ENCODE measurements at places on chromosomes 5 and 9.
A peak's percentile ranks its signal among the peaks of the same experiment; 100 is the strongest.

DNA sequence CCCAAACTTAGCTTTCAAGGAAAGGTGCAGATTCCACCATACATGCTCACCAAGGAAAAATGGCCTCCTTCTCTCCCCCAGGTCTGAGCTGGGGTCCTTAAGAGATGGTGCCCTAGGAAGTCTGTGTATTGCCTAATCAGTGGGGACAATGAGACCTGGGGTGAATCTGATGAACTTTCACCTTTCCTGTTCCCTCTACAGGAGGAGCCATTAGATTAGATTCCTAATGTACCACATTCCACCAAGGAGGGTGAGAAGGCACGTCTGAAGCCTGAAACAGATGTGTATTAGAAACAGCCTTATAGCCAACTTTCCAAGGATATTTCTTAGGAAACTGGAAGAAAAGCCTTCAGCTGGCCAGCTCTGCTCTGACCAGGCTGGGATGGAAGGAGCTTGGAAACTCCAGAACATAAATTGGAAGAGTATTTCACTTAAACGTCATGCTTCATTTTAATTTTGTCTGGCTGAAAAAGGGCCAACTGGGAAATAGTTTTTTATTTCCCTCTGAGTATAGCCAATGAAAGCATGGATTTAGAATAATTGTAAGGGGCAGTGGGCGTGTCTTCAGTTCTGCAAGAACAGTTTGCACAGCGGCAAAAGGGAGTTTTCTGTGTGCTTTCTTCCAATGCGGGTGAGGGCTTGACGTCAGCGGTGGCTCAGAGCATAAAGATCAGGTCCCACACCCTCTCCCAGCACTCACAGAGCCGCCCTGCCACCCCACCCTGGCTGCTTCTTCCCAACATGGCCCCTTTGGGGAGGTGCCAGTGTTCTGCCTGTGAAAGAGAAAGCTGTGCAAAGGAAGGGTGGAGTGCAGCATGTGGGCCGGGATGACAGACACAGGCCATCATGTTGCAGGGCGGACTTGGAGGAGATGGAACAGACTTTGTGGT, 210.9 kb downstream of the ESM1 start:
- DNase-seq, result no peak

DNA sequence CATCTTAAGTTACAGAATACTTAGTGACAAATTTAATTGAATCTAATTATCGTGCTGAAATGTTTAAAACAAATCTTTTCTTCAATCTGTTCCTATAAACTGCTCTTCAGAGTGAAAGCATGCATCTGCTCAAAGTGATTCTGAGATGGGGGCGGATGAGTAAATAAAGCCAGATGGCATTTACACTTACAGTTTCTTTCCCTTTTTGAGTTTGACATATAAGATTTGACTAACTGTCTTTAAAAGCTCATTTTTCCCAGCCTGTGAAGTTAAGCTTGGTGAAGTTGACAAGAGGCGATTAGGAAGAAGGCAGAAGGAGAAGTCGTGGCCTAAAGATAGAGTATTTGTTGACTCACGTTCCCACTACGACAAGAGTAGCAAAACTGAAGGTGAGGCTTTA, 137.4 kb downstream of the LPAR1 start:
- no peak for DNase-seq

GRCh38 chr5:167478188-167478587, 813.3 kb upstream of the WWC1 start:
- DNase-seq, result no peak

DNA sequence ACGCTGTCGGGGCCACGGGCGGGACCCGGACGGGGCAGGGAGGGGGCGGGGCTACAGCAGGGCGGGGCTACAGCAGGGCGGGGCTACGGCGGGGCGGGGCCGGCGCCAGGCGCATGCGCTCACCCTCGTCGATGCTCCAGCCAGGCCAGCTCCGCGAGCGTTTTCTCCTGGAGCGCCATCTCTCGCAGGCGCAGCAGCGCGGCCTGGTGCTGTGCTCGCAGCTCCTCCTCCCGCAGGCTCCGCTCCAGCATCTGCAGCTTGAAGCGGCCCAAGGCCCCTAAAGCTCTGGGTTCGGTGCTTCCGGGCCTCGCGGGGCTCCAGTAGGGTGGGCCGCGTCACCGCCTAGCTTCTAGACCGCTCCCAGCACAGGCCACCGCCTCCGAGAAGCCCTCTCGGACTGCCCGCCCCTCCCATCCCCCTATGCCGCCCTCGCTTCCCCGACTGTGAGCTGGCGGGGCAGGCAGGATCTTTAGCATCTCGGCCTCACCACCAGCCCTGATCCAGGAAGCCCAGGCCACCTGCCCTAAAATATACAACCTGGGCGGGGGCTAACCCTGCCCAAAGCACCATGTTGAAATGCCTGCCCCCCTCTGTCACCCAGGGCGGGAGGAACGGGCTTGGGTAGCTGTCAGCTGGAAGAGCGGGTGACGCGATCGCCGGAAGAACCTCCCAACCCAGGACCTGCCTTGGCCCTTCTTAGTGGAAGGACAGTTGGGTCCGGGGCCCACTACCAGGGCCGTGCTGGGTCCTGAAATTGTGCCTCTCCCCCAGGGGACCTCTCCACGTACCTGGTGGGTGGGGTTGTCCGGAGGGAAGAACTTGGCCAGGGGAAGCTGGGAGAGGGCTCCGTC, 21.9 kb upstream of the QSOX2 start:
- peak; percentile 76 for DNase-seq

DNA sequence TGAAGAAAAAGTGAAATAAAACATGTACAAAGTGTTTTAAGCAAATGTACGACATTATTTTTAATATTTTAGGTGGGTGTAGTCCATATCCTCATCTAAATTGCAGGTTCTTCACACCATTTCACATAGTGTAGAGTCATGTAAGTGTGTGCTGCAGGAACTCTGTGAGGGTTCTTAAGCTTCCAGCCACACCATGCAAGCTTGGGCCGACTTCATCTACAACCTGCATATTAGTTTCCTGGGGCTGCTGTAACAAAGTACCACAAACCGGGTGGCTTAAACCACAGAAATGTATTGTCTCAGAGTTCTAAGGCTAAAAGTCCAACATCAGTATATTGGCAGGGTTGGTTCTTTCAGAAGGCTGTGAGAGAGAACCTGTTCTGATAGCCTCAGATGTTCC, 10.2 kb downstream of the PAM start:
- no peak for DNase-seq

GRCh38 chr9:86783884-86784283, 163.4 kb downstream of the GAS1 start:
- DNase-seq, result no peak

DNA sequence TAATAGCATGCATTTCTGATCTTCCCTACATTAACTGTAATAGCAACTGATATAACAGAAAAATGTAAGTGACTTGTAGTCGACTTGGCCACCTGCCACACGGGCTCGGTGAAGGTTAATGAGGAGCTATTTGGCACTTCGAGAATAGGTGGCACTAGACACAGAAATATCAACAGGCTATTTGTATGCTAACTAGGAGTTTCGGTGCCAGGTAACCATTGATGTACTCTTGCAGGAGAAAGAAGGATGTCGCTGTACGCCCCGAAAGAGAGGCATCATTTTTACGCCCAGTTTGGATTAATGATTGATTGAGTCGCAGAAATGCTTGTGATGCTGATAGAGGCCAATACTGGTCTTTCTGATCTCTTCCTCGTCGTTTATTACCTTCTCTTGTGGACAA, 516 bp upstream of the DMRT2 start:
- no peak for DNase-seq

DNA sequence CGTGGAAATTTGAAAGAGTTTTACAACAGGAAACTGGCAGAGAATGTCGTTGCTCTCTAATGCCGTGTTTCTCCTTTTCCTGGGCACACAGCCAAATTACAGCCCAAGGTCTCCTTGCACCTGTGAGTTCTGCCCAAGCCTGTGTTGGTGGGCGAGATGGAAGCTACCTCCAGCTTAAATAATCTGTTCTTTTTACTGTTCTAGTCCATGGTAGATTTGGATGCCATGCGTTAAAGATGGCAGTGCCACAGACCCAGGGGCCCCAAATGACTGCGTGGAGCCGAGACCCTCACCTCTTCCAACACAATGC, 92.6 kb upstream of the IRX4 start:
- DNase-seq, result no peak

- no peak for DNase-seq
Measured at GRCh38 chr5:1264211-1264610, 30.7 kb downstream of the TERT start.

DNA sequence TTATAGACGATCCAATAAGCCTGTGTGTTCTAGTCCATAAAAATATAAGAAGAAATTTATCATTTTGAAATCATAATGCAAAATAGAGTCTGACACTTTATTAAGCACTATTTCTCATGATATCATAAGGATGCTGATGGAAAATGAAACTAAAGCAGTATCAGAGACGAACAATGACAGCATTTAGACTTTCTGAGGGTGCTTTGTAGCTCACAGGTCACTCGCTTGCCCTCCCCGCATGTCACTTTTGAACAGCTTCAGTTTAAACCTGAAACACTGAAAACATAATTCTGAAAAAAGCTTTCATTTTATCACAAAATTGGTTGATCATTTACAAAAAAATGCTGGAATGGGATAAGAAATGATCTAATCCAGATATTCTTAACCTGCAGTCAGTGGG, 247.1 kb downstream of the EBF1 start:
- no peak for DNase-seq

DNA sequence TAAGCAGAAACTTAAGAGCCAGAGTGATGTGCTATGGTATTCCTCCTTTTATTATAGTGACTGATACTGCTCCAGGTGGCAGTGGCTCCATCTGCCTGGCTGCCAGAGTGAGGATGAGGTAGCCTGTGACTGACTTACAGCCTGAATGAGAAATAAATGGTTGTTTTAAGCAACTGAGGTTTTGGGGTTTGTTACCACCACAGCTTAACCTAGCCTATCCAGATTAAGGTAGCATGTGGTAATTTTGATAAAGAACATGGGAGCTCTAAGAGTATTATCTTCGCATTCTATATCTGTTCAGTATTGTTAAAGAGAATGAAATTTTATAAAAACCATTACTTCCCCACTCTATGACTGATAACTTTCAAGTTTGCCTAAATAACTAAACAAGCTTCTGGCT, 39.0 kb downstream of the GOLPH3 start:
- DNase-seq, result no peak

DNA sequence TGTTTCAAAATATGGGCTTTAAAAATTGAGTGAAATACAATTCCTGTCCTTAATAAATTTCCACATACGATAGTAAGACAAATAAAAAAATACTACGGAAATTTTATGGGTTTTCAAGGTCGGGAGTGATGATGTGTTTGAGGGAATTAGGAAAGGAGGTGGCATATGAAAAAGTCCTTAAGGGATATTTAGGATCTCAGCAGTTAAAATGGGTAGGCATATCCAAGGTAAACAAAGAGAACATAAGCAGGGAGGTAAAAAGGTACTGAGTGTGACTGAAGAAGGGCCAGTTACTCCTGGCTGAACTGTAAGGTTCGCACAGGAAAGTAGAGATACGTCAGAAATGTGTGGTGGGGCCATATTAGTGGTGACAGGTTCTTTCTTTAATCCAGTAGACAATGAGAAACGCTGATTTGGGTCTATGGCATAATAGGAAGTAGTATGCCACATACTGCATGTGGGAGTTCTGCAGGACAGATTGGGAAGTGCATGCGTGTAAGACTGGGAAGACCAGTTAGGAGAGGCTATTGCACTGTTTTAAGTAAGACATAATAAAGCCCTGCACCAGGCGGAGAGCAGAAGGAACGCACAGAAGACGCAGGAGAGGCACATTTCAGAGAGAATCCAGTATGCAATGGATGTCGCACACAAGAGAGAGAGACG, 937 bp upstream of the HMGCR start:
- peak; percentile 3 for DNase-seq

- DNase-seq, result peak; percentile 94
Measured at GRCh38 chr5:43008363-43009153, 31.6 kb downstream of the ANXA2R start.

GRCh38 chr5:139690064-139690802, 42.1 kb downstream of the CXXC5 start:
- no peak for DNase-seq

- no peak for DNase-seq
Measured at GRCh38 chr5:68548959-68549676, 333.6 kb downstream of the PIK3R1 start.

All from activated CD4-positive, alpha-beta T cell treated with anti-CD3 and anti-CD28 coated beads, Interleukin-2, amount 50 U/mL, for 4 hours (primary cell).